ENCODE measurements at places on chromosomes 2 and 18. TPM values are rescaled to one million over a fixed set of nuclear protein-coding genes. Genes with fewer than 3 reads are reported as not detected.
A peak's percentile ranks its signal among the peaks of the same experiment; 100 is the strongest.

DNA sequence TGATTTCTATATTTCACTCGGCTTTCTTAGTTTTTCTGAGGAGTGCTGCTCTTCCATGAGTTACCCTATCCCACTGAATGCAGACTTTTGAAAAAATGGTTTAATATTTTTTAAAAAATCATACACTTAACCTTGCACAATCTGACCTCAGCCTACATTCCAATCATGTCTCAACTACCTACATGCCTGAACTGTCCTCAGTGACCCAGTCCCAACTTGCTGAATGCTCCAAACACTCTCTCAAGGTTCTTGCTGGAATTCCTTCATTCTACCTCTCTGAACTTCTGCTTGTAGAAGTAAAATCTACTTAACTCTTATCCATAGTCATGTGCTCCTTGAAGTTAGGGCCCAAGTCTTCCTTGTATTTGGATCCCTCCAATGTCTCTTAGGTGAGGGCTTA lies 181.6 kb downstream of the XIRP2 start:
- DNase-seq: no peak

TSPYL6 gene
- 0.01 TPM for polyA plus RNA-seq

DNA sequence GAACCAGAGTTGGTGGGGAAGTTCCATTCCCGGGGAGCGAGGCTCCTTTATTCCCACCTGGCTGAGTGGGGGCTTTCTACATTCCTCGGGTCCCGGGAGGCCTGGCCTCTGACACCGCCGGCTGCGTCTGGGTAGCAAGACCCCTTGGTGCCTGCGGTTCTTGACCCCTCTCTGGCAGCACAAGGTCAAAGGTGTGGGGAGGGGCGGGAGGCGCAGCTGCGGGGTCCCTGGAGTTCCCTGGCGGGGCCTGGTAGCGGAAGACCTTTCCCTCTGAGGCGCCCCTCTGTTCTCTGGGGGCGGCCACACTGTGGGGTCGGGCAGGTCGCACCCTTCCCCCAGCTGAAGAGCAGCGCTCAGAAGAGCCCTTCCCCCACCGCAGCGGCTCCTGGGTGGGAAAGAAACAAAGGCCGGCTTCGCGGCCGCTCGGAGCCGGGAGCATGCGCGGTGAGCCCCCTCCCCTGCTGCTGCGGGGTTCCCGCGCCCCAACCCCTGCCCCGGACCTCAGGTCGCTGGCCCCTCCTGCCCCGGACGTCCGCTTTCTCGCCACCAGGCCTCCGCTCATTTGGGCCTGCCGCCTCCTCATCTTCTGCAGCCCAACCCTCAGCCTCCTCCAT lies 146.3 kb downstream of the ANKRD44 start:
- peak; percentile 56 for DNase-seq

DNA sequence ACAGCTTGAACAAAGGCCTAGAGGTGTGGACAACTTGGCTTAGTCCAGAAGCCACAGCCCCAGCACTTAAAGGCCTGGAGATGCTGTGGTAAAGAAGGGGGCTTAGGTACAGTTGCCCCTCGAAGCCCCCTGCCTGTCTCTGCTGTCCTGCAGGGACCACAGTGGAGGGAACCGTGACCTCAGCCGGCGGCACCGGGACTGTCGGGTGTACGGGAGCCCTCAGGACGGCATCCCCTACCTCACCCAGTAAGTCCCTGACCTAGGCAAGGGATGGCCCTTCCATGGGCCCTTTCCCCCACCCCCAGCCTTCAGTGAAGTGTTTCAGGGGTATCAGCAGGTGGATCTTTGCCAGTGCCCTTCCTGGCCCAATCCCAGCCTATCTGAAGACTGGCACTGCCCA lies 15.3 kb upstream of the CATIP start:
- DNase-seq: no peak

DNA sequence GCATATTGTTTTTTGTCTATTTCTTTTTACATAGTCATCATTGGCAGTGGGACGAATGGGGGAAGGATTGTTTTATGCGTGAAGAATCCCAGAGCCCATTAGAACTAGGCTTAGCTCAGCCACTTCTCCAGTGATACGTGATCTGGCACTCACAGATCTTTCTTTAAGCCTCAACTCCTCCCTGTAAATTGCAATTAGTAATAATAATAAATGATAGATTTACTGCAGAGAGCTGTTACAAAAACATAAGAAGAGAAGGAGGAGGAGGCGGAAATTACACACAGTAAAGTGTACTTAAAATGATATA lies 629.3 kb downstream of the NRXN1 start:
- no peak for DNase-seq

DNA sequence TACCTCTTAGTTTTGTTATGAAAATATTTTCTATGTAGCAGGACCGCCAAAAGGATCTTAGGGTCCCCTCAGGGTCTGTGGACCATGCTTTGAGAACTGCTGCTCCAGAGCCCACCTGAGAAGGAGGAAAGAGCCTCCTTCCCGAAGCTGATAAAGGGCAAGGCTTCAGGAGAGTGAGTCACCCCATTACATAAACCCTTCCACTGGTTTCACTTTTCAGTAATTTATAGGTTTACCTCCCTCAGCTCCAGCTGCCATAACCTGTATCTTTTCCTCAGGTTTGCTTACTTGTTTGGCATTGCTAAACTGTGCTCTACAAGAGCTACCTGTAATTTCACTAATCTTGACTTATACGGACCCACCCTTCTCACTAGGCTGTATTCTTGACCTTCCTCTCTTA lies 6.6 kb downstream of the TTLL4 start:
- no peak for DNase-seq

- no peak for DNase-seq
Observed at GRCh38 chr2:38828460-38828859, 47.3 kb downstream of the DHX57 start.

GRCh38 chr2:236794176-236794957 lies 224.7 kb downstream of the ACKR3 start:
- no peak for DNase-seq

AKAIN1 gene
- polyA plus RNA-seq: not detected

GRCh38 chr18:59481436-59481835 lies 122.4 kb upstream of the LMAN1 start:
- no peak for DNase-seq

DNA sequence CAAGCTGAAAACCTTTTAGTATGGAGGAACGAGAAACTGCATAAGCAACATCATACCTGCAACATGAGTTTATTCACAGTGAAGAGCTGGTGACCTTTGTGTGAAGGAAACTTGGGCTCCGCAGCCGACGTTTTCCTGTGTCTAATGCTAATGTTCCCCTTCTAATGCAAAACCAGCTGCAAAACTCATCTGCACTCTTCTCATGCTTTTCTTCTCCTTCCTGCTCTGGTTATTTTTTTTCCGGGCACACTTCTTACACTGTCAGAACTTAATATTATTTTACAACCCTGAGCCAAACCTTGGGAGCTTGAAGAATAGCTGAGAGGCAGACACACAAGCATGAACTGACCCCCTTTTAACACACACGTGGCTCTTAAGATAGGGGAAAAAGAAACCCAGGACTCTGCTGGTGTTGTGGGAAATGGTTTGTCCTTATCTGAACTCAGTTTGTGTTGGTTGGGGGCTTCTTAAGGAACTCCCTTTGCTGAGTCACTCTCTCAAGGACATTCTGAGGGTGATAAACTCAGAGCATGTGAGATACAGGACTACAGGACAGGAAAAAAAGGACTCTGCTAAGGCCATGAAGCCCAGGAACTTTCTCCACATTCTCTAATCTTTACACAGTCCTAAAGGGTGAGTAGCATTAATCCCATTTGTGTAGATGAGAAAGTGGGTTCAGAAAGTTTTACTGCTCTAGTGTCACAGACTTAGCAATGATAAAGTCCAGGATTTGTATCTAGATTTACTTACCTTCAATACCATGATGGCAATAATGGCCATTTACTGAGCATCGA lies 439.3 kb upstream of the TRIB2 start:
- DNase-seq: no peak

- DNase-seq: no peak
Observed at GRCh38 chr2:38583524-38583923, 19.2 kb downstream of the HNRNPLL start.

DNA sequence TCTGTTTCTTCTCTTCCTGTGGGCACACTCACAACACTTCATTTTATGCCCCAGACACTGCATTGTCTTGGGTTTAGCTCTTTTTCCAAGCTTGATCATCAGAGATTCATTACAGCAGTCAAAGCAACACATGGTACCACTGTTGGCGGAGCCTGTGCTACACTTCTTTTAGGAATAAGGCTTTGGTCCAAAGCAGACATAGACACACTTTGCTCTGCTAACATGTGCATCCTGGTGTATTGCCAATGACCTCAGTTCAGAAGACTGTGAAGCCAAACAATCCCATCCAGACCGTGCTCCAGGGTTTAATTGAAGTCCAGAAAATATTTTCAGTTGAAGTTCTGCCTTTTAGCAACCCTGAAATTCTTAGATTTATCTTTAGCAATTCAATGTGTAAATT lies 354.6 kb upstream of the RAB12 start:
- DNase-seq: no peak

GRCh38 chr18:59372975-59373374 lies 13.9 kb upstream of the LMAN1 start:
- no peak for DNase-seq

DNA sequence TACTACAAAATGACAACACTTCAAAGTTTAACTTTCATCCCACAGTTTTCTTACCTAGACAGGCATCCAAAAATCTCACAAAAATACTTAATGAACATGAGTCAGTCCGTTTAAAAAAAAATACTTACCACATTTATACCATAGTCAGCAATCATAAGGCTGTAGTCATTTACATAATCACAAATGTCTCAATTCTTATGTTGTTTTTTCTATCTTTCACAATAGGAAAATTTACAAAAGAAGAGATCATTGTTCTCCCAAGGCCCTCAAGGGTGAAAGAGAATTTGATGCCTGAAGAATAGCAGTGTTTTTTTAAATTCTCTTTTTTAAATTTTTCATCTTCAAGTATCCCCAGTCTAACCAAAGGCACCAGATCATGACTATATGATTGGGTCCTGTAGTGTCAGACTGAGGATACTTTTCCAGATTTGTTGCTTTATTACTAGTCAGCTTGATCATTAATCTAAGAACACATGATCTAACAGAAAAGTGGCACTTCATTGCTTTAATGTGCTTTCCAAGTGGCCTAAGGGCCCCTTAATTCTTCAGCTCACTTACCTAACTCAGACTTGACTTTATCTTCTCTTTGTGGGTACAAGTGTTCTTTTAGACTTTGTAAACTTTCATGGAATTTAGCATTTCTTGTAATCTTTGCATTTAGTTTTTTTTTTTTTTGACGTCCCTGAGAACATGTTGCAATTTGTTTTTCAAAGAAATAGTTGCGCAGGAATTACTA lies 4.7 kb downstream of the SCYGR5 start:
- no peak for DNase-seq

UGT1A5 gene
- not detected for polyA plus RNA-seq

DNA sequence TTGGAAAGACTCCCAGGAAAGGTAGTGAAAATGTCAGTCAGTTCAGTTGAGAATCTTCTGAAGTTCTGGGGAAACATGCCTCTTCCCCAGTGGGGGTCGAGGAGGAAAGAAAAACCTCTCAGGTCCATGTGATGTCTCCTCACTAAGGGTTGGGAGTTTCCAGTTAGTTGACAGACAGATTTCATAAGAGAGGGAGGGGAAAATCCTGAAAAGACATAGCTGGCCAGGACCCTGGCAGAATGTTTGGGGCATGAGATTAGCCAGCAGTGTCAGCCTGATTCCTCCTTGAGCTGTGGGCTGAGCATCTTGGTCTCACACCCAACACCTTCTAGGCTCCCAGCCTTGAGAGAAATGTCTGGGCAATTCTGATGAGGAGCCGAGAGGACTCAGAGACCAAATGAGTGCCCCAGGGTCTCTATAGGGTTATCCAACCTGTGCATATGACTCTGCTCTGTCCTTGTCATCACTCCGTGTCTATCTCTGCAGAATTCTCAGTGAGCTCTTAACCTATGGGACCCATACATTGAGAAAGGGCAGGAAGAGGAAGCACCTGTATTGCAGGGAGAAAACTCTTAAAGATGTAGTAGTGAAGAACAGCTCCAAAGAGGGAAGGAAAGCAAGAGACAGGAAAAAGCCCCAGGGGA lies 13.9 kb downstream of the BMP10 start:
- DNase-seq: no peak

- no peak for DNase-seq
Observed at GRCh38 chr18:42067518-42067917, 112.5 kb downstream of the PIK3C3 start.

REEP1 gene
- 15.4 TPM for polyA plus RNA-seq

- no peak for DNase-seq
Observed at GRCh38 chr18:61771861-61772260, 120.9 kb downstream of the RNF152 start.

RNF144A gene
- 4.9 TPM for polyA plus RNA-seq

C2orf42 gene
- polyA plus RNA-seq: 3.8 TPM

Measured in heart right ventricle (tissue), 16 donors.